ENCODE measurements at places on chromosomes 1 and 21. TPM values are rescaled to one million over a fixed set of nuclear protein-coding genes. Genes with fewer than 3 reads are reported as not detected.
A peak's percentile ranks its signal among the peaks of the same experiment; 100 is the strongest.

DNA sequence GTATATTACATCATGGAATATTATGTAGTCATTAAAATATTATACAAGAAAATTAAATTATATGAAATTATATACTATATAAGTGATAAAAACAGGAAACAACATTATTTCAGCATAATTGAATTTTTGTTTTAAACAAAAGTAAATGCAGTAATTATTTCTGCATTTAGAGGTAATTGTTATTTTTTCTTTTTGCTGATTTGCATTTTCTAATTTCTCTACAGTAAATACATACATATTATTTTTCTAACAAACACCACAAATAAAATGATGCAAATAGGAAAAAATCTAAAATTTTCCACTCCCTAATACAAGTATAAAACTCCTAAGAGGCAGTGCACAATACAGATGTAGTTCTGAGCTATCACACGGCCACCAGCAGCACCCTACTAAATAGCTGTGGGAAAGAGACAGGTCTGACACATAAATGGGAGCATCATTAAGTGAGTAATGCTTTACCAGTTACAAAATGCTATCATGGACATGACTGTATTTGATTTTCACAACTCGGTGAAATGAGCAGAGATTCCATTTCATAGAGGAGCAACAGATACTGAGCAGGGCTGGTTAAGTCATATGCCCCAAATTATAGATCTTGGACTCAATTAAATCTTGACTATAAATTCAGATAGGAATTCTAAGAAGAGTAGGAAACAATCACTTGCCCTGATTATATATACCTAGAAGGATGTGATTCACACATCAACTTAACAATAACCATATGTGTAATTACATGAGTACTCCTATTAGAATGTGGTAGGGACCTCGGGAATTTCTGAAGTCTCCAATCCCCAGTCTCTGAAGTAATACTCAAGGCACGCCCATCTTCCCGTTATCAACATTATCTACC lies 49.0 kb downstream of the NRIP1 start:
- DNase-seq: peak; percentile 33

Gene IL22RA1
- total RNA-seq: not detected

- DNase-seq: no peak
These were observed 219.8 kb downstream of the DAB1 start for GRCh38 chr1:57204091-57204490.

- DNase-seq: no peak
These were observed 102.3 kb downstream of the RPE65 start for GRCh38 chr1:68347415-68347814.

Gene TCEA3
- total RNA-seq: 37.5 TPM

Gene TNFAIP8L2
- total RNA-seq: not detected

Gene RCSD1
- under 0.01 TPM for total RNA-seq

Gene S100A8
- not detected for total RNA-seq

- DNase-seq: no peak
These were observed 21.0 kb downstream of the NFYC start for GRCh38 chr1:40712405-40712944.

DNA sequence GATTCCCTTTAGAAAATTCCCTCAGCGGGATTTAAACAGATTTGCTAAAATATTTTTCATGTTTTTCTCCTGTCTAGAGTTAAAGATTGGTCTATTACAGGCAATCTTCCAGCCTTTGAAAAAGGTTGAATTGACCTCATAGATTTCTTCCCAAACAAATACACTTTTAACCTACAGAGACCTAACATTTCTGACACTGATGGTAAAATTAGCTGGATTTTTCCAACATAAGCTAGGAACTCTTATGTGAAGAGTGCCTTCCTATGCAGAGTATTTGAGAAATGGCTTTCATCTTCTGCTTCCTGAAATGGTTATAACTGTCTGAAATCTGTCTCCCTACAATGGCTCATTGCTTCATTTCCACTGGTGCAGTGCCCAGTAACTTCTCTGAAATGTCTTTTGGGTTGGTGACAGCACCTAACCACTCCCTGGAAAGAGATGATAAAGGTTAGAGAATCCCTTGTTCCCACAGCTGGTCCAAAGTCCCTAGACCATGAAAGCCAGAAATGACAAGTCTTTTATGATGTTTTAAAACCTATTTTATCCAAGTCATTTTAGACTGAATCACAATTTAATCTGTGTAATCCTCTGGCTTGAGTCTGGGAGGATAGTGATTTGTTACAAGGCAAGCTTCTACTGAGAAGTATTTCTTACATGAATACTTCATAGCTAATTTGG lies 269.4 kb downstream of the BACH1 start:
- DNase-seq: no peak

Gene TDRD10
- not detected for total RNA-seq

DNA sequence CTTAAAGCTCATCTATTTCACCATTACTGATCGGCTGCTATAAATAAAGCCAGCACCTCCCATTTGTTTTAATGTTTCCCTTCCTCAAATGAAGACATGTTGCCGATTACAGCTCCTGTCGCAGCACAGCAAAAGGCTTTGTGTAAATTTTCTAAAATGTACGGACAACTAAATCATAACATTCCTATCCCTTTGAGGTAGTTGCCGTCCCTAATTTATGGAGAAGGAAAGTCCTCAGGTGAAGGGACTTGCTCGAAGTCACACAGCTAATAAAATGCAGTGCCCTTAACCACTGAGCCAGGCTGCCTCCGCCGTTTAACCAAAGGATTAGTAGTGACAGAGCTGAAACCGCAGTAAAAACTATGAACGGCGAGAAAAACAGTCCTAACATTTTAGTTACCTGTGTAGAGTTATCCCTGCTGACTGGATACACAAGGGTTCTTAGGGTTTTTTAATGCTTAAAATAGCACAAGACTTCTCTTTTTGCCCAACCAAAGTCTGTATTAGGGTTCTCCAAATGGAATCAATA lies 871 bp downstream of the PINK1 start:
- DNase-seq: peak; percentile 17

GRCh38 chr1:12640237-12640957 lies 3.5 kb upstream of the AADACL4 start:
- DNase-seq: no peak

Gene KCNJ15
- total RNA-seq: 1.5 TPM

Gene LRRN2
- 0.26 TPM for total RNA-seq
